ELF-1 (cell line): ENCODE measurements at places on chromosomes 2 and 18.

- no peak for DNase-seq
Measured at GRCh38 chr18:32801228-32801627, 28.4 kb upstream of the KLHL14 start.

GRCh38 chr2:219292616-219293015 is 13.4 kb downstream of the DNAJB2 start:
- no peak for DNase-seq

GRCh38 chr2:31137211-31138036 is 816 bp downstream of the GALNT14 start:
- peak; percentile 56 for DNase-seq

- DNase-seq: no peak
Measured at GRCh38 chr2:235934774-235935484, 233.3 kb downstream of the GBX2 start.

GRCh38 chr2:227450926-227451654 is 20.9 kb upstream of the AGFG1 start:
- DNase-seq: no peak

DNA sequence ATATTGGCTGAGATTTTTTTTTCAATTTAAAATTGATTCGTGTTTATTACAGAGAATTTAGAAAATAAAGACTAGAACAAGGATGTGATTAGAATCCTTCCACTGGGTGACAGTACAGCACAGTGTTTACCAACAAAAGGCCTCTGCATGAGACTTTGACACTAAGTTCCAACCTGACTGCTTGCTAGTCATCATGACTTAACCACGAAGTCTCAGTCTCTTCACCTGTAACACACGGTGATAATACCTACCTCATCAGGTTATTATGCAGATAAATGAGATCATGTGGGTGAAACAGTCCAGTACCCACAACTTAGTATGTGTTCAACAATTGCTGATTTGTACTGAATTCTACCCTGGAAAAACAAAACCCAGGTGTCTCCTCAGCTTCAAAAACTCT is 151.2 kb downstream of the STK39 start:
- no peak for DNase-seq

DNA sequence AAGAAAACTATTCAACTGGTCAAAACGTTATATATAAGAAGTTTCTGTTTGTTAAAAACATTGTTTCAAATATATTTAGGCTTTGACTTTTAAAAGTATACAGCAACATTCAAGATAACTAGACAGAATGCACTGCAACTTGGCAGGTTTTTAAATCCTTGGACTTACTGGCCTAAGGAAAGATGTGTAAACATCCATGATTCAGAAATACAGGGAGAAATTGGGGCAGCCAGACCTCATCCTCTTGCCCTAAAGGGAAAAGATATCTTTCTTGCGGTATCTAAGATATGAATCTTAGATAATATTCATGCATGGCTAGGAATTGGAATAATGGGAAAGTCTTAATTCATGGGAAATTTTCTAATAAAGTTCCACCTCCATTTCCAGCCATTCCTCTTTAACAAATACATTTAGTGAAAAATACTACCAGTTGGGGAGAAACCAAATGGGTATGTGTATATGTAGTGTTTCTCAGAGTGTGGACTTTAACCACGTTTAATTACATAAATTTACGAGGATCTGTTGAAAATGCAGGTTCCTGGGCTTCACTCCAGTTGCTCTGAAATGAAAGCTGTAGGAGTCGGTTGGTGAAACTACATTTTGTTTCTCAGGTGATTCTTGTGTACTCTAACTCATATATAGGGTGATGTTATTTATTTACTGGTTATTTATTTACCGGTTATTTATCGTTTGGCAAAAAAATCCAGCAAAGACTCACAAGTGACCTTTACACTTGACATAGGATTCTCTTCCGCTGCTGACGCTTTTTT is 587 bp upstream of the TANK start:
- DNase-seq: no peak

- no peak for DNase-seq
Measured at GRCh38 chr2:216539791-216540241, 41.2 kb downstream of the RPL37A start.

GRCh38 chr2:176074919-176075425 is 8.8 kb downstream of the EVX2 start:
- DNase-seq: no peak

- DNase-seq: no peak
Measured at GRCh38 chr2:157672129-157672528, 43.5 kb upstream of the ACVR1C start.

DNA sequence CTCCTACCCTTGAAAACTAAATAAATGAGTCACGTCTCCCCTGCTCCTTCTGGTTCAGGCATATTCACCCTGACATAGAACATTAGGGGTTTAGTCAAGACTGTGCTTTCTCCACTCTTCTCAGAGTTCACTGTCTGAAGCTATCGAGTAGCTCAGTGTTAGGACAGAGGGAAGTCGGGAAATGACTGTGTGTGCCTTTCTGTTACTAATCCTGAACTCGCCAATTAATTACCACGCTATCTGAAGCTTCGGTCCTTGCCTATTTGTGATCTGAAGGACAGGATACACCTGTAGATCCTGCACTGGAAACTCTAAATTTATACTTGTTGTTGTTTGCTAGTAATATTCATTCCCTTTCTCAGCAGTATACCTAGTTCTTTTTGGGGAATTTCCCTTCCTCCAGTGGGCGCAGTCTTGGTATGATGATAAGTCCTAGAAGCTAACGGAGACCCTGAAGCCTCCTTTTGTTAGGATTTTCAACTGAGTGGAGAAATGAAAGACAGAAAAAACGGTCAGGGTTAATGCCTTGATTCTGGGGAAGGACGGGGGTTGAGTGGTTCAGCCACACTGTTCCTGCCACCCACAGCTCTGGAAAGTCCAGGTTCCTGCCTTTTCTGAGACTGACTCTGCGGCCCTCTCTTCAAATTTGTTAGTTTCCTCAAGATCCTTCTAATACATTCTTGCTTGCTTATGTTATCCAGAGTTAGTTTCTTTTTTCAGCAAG is 218.0 kb downstream of the DLGAP1 start:
- DNase-seq: no peak

GRCh38 chr18:35289293-35289692 is 736 bp downstream of the ZSCAN30 start:
- DNase-seq: no peak

DNA sequence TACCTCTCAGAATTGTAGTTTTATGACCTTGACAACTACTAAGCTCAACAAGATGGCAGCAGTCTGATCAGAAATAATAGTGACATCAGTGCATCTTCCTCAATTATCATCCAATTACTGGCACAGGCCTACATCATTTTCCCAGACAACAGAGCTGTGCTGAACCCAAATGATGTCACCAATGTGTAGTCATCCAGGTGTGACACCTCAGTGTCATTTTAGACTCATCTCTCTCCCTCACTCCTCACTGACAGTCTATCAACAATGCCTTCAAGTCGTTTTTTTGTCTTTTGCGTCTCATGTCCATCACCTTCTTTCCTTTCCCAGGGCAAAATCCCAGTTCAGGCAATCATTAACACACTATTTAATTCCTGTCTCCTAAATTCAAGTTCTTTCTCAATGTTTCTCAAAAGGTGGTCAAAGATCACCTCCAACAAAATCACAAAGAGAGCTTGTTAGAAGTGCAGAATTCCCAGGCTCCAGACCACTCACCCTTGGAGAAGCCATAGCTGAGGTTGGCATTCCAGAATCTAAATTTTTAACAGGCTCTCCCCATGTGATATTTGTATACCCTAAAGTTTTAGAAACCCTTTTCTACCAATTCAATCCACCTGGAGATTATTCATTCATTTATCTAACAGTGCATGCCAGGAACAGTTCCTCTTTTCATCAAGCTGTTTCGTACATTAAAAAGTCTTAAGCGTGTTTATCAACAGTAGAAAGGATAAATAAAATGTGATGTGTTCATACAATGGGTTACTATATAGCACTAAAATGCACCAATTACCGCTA is 125.3 kb upstream of the KLF7 start:
- DNase-seq: no peak

GRCh38 chr18:58144671-58145285 is 100.8 kb downstream of the NEDD4L start:
- no peak for DNase-seq

GRCh38 chr2:33377048-33377447 is 99.4 kb upstream of the RASGRP3 start:
- no peak for DNase-seq

DNA sequence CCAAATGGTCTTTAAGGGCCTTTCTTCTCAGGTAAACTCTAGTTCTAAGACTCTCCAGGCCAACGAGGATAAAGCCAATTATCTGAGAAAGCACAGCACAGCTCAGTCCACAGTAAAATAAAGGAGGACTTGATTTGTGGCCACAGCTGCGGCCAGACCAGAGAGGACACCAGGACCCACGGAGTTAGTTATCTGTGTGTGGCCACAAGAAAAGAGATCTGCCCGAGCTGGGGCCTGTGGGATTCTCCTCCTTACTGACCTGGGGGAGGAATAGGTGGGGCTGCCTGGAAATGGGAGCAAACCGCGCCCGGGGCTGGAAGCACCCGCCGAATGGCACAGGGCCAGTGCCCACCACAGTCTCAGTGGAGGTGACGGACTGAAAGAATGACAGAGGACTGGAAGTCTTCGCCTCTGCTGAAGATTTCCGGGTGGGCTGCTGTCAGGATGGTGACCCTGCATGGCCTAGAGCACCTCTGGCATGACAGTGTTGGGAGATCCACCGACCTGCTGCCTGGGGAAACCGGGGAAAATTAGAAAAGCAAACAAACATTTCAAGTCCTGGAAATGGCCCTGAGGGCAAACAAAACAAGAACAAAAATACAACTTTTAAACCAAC is 13.3 kb downstream of the PROC start:
- DNase-seq: peak; percentile 14

- DNase-seq: no peak
Measured at GRCh38 chr18:75429975-75430374, 2.5 kb upstream of the SMIM21 start.

DNA sequence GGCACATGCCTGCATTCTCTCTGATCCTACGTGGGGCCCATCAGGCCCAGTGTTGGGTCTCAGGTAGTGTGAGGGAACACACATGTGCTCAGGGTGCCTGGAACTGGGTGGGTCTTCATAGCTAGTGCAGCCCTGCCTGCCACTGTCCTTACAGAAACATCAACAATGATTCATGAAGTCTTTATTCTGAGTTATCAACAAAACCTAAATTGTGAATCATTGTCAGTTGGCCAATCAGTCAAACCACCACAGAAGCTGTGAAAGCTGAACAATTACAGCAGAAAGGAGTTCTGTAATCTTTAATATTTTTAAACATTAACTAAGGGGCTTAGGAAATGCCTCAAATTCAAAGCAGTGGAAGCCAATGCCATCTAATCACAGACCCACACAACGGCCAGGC is 82.8 kb upstream of the ZNF521 start:
- DNase-seq: no peak

DNA sequence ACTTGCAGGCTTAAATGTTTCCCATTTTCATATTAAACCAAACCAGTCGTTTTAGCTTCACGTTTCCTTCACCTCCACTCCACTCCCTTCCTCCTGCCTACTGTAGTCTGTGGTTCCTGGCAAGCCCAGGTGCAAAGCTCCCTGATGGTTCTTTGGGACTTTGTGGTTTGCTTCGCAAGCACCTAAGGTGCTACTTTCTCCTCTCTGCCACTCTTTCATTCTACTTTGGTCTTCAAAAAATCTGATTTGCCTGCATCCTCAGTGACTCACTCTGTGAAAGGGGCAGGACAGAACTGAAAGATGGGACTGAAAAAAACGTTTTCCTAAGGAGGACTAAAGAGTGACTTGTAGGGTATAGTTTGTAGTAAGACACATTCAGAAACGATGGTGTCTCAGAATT is 228.4 kb downstream of the CYRIA start:
- no peak for DNase-seq

- no peak for DNase-seq
Measured at GRCh38 chr2:233829193-233830110, 24.9 kb downstream of the HJURP start.

DNA sequence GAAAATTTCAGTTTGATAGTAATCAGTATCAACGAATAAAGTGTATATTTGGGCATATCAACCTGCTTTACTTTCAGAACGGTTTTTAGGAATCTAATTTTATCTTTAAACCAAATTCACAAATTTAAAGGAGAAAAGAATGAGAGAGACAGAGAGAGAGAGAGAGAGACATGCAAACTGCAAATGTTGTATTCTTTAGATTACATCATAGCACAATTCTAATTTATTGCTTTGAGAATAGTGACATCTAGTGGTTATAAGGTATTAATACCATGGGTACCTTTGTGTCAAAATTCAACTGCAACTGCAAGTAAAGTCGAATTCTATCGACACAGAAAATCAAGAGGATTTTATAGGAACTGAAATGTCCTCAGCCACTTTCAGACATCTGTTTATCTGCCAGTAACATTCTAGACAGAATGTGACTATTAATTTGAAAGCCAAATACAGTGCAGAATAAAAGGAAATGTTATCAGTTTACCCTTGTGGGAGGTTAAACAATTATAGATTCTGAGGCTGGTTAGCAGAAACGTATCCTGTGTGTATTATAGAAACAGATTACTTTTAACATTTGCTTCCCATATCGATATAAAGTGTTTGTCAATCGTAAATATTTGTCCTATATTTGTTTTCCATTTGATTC is 529.8 kb upstream of the VRK2 start:
- no peak for DNase-seq

- DNase-seq: peak; percentile 47
Measured at GRCh38 chr2:85996591-85996990, 107.8 kb upstream of the ST3GAL5 start.

DNA sequence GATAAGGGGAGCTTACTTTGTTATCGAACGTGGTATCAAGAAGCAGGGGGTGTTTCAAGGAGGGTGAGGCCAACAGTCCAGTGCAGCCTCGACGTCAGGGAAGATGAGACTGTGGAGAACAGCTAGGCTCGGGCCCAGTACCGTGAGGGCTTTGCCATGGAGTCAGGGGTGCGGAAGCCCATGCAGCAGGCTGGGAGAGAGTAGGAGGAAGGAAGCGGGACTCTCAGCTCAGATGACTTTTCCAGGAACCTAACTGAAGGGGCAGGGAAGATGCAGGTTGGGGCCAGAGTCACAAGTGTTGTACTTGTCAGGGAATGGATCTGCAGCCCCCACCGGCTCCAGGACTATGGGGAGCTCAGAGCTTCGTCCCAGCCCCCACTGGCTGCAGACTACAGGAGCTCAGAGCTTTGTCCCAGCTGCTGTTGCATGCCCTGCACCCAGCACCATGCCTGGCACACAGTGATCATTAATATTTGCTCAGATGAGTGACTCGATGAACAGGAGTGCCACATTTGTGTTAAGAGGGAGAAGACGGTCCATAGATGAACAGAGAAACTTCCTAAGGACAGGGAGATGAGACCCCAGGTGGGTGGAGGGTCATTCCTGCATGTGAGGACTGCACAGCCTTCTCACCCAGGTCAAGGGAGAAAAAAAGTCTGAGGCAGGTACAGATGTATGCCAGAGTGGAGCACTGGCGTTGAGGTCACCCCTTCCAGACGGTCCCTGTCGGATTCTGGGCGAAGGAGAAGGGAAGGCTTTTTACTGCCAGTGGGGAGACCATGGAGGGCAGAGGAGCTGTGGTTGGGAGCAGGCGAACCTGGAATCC is 36.4 kb downstream of the PTGR3 start:
- no peak for DNase-seq

GRCh38 chr2:201542291-201542690 is 90.8 kb downstream of the STRADB start:
- no peak for DNase-seq

- DNase-seq: no peak
Measured at GRCh38 chr18:33114749-33115148, 325.8 kb downstream of the CCDC178 start.

GRCh38 chr2:290090-290722 is 2.3 kb upstream of the ALKAL2 start:
- peak; percentile 79 for DNase-seq
